NCI-H1694 treated with DMSO at 0.1 percent for 48 hours (cell line): ENCODE measurements at places on chromosomes 1 and 21.

GRCh38 chr1:6488602-6489382 lies 2.7 kb downstream of the PLEKHG5 start:
- DNase-seq = no peak

GRCh38 chr1:3891329-3891865 lies 8.7 kb downstream of the C1orf174 start:
- no peak for DNase-seq

- DNase-seq = no peak
These were observed 16.6 kb upstream of the PTP4A2 start for GRCh38 chr1:31954607-31955283.

DNA sequence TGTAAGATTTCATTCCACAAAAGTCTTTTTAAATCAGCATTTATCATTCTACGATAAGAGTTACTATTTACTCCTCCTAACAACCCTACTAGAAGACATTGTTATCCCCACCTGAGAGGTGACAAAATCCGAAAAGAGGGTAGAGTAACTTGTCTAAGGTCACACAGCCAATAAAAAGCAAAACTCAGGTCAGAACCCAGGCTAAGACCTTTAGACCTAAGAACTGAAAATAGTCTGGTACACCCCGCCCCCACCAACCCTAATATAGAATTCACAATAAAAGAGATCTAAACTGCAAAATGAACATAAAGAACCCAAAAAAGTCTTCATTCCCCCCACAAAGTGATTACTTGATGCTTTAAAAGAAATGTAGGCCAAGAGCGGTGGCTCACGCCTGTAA lies 18.6 kb downstream of the COA7 start:
- no peak for DNase-seq

- DNase-seq = no peak
These were observed 1588.1 kb upstream of the B3GALT2 start for GRCh38 chr1:194774535-194774934.

GRCh38 chr1:96238426-96238825 lies 483.2 kb upstream of the PTBP2 start:
- DNase-seq = no peak

- no peak for DNase-seq
These were observed 2.6 kb upstream of the GLUL start for GRCh38 chr1:182394055-182394775.

GRCh38 chr21:27382404-27382803 lies 415.5 kb upstream of the ADAMTS5 start:
- DNase-seq = peak; percentile 83

GRCh38 chr1:40868051-40868723 lies 6.0 kb upstream of the CITED4 start:
- DNase-seq = no peak

DNA sequence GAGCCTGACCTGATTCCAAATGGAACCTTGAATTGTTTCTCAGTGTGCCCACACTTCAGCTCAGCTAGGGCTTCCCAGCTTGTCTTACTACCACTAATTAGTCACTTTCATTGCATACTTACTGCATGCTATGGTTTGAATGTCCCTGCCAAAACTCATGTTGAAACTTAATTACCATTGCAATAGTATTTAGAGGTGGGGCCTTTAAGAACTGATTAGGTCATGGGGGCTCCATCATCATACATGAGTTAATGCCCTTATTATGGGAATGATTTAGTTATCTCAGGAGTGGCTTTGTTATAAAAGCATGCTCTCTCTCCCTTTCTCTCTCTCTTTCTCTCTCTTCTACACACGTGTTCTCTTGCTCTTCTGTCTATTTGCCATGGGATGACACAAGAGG lies 68.3 kb downstream of the NENF start:
- DNase-seq = no peak

DNA sequence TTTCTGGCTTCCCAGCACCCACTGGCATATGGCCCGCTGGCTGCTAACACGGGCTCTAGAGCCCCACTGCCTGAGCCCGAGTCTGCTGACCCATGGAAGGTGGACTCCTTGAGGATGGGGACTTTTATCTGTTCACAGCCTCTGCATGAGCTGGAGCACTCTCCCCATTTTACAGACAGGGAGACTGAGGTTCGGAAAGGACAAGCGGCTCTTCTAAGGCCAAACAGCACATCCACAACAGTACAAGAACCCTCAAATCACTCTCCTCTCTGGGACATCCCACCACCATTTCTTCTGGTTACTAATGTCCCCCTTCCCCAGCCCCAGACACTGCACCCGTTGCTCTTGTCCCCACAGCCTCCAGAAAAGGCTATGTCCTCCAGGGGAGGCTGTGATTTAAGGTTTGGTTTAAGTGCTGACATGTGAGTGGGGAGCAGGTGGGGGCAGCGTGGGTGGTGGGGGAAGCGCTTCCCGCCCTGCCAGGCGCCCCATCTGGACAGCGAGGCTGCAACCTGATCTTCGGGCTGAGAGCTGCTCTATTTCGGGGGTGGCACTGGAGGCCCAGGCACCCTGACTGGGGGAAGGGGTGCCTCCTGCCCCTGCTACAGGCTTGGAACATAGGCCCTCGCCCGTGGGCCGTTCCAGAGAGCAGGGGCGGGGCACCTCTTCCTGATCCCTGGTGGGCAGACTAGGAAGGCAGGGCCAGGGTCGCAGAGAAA lies 104.8 kb upstream of the WNT4 start:
- DNase-seq = no peak

- no peak for DNase-seq
These were observed 3.7 kb downstream of the SLAMF1 start for GRCh38 chr1:160643138-160643537.

GRCh38 chr1:209560529-209560928 lies 23.0 kb upstream of the CAMK1G start:
- no peak for DNase-seq
